Activated CD8-positive, alpha-beta memory T cell treated with anti-CD3 and anti-CD28 coated beads for 1 hour (primary cell): ENCODE measurements at places on chromosomes 6 and 20.
A peak's percentile ranks its signal among the peaks of the same experiment; 100 is the strongest.

GRCh38 chr6:166461821-166462460 lies 79.2 kb upstream of the MPC1 start:
- DNase-seq = no peak

GRCh38 chr6:92847988-92848387 lies 571.4 kb downstream of the EPHA7 start:
- DNase-seq = no peak

DNA sequence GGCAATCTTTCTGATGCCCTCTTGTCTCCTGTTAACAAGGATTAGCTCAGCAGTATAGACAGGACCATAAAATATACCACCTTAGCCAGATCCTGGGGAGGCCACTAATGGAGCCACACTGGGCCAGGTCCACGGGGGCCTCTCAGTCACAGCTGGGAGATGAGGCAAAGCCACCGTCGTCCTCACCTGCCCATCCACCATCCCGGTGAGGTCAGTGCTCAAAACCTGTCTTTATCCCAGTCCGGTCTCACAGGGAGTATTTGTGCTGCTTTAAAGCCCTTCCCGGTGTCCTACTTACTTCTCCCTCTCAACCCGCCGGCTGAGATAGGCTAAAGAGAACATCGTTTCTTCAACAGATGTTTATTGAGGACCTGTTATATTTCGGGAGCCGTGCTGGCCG lies 104.3 kb downstream of the EDN3 start:
- no peak for DNase-seq

- no peak for DNase-seq
Observed at GRCh38 chr6:116384727-116385458, 14.1 kb downstream of the DSE start.

- no peak for DNase-seq
Observed at GRCh38 chr6:16184551-16184950, 53.8 kb upstream of the GMPR start.

- no peak for DNase-seq
Observed at GRCh38 chr6:7992002-7992815, 72.0 kb downstream of the BLOC1S5 start.

DNA sequence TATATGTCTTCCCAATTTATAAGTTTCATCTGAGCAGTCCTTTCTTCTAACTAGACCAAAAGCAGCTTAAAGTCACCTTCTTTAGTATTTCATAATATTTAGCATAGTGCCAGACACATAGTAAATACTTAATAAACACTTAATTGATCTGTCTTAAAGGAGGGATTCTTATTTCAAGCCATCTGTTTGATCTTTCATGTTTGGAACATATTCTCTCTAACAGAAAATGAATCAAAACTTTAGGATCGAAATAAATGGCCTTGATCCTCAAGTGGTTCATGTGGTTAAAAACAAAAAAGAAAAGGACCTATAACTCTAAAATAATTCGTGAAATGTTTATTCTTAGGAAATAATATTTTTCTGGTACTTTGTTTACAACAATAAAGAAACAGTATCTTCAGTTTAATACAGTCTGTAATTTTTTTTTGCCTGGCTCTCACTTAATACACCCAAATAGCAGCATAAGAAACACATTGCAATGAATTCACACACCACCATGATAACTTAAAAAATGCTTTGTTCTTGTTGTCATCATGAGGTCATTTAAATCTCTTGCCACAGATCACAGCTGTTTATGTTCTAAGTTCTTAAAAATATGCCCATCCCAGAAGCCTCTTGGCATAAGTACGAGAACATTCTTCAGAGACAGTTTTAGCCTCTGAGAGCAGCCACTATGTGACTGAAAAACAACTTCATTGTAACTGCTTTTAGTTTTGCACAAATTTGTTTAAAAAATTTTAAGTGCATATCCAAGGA lies 48.1 kb downstream of the ESF1 start:
- no peak for DNase-seq

DNA sequence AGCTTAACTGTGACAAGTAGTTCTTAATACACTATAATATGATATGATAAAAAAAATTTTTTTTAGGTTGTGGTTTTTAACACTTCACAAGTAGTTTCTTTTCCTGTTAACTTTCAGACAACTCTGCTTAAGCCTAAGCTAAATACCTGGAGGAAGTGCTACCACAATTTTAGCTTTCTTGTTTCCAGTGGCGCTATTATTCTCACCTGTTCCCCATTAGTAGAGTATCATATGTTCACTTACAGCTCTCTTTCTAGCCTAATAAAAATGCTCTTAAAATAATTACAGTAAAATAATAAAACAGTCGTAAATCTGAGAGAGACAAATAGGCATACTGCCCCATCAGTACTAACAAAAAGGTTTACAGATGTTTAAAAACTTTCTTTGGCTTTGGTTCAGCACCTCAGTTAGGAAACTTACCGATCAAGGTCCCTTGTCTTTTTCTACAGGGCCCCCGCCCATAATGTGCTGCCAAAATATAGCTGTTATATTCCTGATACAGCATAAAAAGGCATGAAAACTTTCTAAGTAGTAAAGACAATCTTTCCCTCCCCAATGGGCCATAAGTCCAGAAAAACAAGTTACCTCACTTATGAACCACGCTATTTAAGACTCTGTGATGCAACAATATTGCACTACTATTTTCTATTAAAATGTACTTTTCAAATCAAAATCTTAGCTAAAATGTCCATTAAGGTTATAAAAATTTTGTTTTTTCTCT lies 57.9 kb downstream of the SESN1 start:
- no peak for DNase-seq

GRCh38 chr20:32333181-32333987 lies 24.7 kb upstream of the ASXL1 start:
- no peak for DNase-seq

DNA sequence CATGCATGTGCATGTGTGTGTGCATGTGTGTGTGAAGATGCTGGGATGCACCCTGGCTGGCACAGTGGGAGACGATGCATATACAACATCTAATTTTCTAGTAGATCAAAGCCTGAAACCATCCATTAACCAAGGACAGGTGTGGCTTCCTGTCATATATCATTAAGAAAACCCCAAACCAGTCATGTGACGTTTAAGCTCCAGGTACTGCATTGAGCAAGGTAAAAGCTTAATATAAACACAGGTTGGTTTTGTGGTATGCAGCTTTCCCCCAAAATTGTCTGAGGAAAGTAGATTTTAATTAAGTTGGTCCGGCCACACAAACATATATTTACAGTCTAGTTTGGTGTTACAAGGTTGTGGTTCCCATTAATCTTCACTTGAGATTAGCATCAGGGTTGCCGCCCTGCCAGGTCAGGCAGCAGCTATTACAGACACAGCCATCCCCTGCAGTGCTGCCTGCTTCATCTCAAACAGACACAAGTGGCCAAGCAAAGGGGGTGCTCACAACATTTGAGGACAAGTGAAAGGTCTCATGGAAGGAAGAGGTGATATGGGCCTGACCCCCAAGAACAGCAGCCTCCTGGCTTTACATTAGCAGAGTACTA lies 48.6 kb upstream of the NAA20 start:
- no peak for DNase-seq

GRCh38 chr6:12081771-12082170 lies 69.7 kb downstream of the HIVEP1 start:
- DNase-seq = no peak

DNA sequence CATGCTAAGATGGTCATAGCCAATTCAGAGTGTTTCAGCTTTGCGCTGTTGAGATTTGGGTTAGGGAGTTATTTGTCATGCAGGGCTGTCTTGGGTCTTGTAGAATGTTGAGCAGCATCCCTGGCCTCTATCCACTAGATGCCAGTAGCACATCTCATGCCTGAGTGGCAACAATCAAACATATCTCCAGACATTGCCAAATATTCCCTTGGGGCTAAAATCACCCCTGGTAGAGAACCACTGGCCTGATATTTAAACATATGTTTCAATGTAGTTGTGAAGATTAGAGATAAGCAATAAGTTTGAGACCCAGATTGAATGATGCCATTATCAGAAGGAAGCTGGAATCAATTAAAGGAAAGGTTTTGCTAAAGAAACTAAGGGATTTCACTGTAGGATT lies 463.3 kb downstream of the DOK5 start:
- no peak for DNase-seq

DNA sequence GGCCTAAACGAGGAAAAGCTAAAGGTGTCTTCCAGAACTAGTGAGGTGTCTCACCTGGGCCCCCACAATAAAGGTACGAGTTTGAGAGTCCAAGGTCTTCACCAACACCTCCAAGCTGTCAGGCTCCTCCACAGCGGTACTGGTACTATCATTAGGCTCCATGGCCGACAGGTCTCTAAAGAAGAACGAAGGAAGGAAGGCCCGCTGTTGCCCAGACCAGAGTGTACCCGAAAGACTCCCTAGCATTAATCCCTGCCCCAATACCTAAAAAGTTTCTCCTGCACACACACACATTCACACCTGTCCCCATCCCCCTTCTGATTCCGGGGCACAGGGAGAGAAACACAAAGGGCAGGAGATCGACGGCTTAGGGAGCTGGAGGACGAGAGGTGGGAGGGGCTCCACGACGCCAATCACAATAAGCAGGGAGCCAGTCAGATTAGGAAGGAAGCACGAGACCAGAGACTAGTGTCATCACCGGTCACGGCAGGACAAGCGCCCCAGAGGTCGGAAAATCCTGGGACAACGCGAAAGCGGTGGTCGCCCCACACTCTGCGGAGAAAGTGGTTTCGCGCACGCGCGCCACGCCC lies 764 bp downstream of the BAG6 start:
- DNase-seq = no peak

DNA sequence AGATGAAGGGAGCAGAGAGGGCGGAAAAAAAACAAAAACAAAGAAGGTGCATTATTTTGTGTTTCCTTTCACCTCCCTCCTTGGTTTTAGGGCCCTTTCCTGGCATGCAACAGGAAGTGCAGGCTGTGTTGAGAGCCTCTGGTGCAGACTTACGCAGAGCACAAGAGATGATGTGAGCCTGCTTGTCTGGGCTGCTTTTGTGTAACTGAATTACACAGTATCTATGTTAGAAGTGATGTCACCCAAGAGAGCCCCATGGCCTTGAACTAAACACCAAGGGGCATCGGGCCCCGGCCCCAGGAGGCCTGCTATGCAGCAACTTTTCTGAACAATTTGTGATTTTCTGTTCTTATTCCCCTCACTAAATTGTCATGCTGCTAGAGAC lies 25.5 kb downstream of the GNAS start:
- no peak for DNase-seq

DNA sequence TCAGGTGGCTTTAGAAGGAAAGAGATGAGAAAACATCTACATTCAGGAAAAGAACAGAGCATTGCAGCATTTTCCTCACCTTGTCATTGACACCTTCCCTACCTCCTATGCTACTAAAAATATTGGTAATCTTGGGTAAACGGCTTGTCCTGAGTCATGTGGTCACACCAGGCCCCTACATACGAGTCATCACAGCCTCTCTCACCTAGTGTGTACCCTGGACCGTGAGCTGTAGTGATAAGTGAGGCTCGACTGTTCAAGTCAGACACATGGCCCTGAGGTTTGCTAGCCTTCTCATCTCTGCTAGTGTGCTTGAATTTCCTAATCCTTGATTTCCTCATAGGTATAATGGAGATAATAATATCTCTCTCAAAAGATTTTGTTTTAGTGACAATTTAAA lies 29.6 kb upstream of the TMEM244 start:
- DNase-seq = no peak

- no peak for DNase-seq
Observed at GRCh38 chr6:97064578-97064977, 140.1 kb downstream of the KLHL32 start.

DNA sequence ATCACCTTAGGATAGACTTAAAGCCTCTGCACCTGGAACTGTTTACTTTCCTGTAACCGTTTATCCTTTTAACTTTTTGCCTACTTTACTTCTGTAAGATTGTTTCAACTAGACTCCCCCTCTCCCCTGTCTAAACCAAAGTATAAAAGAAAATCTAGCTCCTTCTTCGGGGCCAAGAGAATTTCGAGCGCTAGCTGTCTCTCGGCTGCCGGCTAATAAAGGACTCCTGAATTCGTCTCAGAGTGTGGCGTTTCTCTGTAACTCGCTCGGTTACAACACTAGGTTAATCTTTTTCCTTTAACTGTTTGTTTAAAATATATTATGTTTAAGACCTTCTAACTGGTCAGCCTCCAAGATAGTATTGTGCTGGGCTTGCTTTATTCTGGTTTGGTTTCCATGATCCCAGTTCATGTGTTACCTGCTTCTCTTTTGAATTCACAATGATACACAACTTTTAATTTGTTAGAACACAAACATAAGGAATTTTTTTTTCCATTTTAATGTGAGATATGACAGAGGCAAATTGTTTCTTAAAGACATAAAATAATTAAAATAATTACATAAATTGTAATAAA lies 8.7 kb upstream of the NQO2 start:
- no peak for DNase-seq

GRCh38 chr6:51934098-51934497 lies 153.3 kb downstream of the PKHD1 start:
- DNase-seq = no peak

DNA sequence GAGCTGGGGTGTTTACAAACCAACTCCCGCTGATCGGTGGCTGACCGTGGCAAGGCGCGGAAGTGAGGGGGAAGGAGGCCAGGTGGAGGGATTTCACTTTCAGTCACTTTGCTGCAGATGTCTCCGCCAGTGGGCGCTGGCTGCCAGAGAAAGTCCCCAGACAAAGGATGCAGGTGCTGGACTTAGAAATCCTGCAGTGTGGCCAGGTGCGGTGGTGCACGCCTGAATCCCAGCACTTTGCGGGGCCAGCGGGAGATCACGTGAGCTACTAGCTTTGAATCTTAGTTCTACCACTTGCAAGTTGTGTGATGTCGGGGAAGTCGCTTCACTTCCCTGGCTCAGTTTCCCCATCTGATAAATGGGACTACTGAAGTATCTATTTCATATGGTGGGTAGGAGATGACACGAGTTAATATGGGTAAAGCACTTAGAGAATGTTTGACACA lies 180.4 kb downstream of the ZNF217 start:
- peak; percentile 40 for DNase-seq

DNA sequence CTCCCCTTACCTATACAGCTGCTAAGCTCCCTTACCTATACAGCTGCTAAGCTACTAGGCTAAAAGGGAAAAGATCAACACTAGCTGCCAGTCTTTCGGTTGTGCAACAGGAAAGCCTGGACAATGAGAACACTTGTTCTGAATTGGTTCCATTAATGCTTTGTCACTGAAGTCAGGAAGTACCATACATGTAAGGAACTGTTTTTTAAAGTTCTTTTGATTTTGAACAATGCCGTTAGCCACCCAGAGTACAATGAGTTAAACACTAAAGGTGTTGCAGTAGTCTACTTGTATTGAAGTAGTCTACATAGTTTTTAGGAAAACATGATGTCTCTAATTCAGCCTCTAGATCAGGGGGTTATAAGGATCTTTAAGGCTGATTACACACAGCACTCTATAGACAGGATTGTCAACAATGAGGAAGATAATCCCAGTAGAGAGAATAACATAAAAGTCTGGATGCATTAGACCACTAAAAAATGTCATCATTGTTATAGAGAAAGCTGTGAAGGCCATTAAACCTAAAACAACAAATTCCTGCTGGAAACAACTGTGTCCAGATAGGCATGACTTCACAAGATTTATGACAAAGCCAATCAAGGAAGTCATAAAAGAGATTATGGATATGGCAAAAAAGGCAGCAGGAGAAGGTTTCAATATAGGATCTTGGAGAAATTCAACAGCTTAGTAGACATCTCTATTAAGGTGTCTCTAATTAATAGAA lies 306.3 kb downstream of the PHF3 start:
- DNase-seq = no peak

- DNase-seq = no peak
Observed at GRCh38 chr20:48823960-48824498, 3.8 kb downstream of the PREX1 start.
